ENCODE measurements at places on chromosomes 2 and 18.

GRCh38 chr2:23803264-23803964, 123.5 kb downstream of the ATAD2B start:
- no peak for DNase-seq

DNA sequence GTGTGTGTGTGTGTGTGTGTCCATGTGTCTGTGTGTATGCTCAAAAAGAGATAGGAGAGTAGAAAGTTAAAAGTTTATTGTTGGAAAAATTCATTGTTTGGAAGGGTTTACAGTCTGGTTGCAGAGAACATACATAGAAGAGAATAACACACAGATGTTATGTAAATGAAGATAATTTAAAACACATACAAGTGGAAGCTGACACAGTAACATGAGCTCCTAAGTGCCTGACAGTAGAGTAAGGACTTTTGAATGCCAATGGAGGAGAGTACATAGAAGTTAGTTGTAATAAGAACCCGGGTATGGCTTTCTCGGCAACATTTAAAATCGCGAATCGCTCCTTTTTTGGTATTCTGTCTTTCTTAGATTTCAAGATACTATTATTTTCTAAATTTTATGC, 137.0 kb upstream of the FANCL start:
- no peak for DNase-seq

DNA sequence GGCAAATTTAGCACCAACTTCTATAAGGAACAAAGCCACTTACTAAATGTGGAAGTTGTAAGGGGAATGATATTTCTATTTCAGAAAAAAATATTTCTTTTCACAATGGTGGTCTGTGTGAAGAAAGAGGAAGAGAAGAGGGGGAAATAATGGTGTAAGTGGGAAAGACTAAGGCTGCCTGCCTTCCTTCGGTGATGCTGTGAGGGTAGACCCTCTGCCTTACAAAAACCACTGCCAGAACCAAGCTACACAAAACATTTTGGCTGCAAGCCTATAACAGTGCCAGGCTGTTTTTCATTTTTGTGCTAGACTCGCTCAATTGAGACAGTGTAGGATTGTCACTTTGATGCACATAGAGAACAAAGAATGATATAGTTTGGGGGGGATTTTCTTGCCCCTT, 286.6 kb downstream of the ZEB2 start:
- no peak for DNase-seq

- DNase-seq: no peak
Observed at GRCh38 chr2:28406276-28407096, 13.8 kb downstream of the FOSL2 start.

- DNase-seq: no peak
Observed at GRCh38 chr18:73891572-73892421, 255.8 kb downstream of the FBXO15 start.

- DNase-seq: no peak
Observed at GRCh38 chr18:79940126-79940813, 11.2 kb downstream of the SLC66A2 start.

Data from HepG2 (cell line).